ENCODE measurements at places on chromosomes 12 and 14.

- no peak for DNase-seq
Observed at GRCh38 chr14:37089410-37089809, 83.0 kb downstream of the SLC25A21 start.

GRCh38 chr14:73258845-73259611 lies 21.7 kb downstream of the PAPLN start:
- peak; percentile 15 for DNase-seq

GRCh38 chr12:120468821-120469449 lies 613 bp downstream of the SRSF9 start:
- peak; percentile 51 for DNase-seq

GRCh38 chr14:102315121-102315520 lies 4.4 kb upstream of the ZNF839 start:
- DNase-seq, result no peak

DNA sequence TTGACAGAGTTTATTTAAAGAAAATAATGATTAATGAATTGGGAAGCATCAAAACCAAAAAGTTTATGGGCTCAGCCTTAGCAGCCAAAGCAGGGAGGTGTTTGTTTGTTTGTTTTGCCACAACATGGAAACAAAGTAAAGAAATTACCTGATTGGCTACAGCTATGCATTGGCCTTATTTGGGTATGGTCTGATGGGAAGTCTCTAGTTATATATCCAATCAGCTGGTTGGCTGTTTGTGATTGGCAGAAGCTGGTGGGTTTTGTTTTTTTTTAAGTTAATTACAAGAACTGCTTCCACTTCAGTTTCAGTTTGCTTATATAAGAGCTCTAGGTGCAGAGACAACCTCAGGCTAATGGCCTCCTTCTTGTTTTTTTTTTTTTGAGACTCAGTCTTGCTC lies 4.6 kb upstream of the LEMD3 start:
- no peak for DNase-seq

DNA sequence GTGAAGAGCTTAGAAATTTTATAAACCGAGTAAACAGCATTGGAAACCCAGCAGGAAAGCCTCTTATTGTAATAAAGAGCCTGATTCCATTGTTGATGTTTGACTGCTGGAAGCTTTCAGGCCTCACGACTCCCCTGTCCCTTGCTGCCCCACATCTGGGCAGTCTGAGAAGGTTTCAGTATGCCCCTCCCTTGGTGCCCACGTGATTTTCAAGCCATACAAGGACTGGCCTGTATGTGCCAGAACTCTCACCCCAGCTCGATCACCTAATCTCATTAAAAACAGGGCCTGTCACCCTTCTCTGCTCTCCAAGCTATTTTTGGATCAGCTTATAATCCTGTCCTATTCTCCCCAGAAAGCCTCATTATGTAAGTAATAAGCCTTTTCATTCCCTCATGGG lies 7.5 kb upstream of the PYROXD1 start:
- no peak for DNase-seq
